Vagina (tissue), 2 donors: ENCODE measurements at places on chromosomes 12 and 14. TPM values are rescaled to one million over a fixed set of nuclear protein-coding genes. Genes with fewer than 3 reads are reported as not detected.
A peak's percentile ranks its signal among the peaks of the same experiment; 100 is the strongest.

- no peaks in the 10 kb centered on the region for H3K27me3 ChIP-seq
- H3K27ac ChIP-seq, result peak overlapping the region; percentile 15
- no peak for DNase-seq
Observed at GRCh38 chr14:74501135-74501614, 7.6 kb downstream of the ISCA2 start.

KRT5 gene
- 4,247 TPM for total RNA-seq

OTUB2 gene
- 1.7 TPM for total RNA-seq

DTX1 gene
- total RNA-seq, result 8.3 TPM

DNA sequence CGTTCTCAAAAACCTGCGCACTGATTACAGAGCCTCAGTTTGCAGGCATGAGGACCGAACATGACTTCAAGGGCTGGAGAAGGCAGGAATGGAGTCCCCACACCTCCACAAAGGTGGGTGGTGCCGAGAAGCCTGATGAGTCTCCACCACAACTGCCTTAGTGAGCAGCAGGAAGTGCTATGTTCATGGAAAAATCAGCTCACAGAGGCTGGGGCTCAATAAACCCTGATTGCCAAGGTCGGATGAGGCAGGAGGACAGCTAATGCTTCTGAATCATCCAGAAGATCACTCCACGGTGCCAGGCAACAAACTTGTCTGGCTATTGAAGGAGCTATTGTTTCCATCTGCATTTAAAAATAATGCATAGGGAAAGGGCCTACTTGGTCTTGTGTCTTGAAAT, 31.1 kb downstream of the APPL2 start:
- H3K4me1 ChIP-seq, result peaks cover 10% of the 10 kb centered on the region
- DNase-seq, result peak; percentile 85
- H3K4me3 ChIP-seq, result no peak overlapping the region
- H3K36me3 ChIP-seq, result peaks cover 78% of the 10 kb centered on the region
- peak overlapping the region; percentile 20 for H3K27ac ChIP-seq
- H3K27me3 ChIP-seq, result no peaks in the 10 kb centered on the region

GRCh38 chr12:94644141-94644979, 6.0 kb downstream of the TMCC3 start:
- no peak overlapping the region for H3K4me3 ChIP-seq
- peaks cover 14% of the 10 kb centered on the region for H3K4me1 ChIP-seq
- H3K36me3 ChIP-seq, result no peaks in the 10 kb centered on the region
- DNase-seq, result no peak

DNA sequence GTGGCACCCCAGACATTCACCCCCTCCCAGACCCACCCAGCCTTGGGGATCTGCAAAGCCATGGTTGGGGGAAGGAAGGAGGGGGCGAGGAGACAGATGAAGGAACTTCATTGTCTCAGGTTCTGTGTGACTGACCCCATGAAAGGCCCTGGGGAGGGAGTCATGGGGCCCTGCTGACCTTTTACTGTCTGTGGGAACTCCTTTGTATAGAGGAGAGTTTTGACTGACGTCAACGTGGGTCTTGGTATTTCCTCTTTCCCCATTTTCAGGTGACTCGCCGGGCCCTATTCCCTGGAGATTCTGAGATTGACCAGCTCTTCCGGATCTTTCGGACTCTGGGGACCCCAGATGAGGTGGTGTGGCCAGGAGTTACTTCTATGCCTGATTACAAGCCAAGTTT, 3.1 kb upstream of the RAB5B start:
- H3K36me3 ChIP-seq, result peaks cover 5% of the 10 kb centered on the region
- no peaks in the 10 kb centered on the region for H3K27me3 ChIP-seq
- DNase-seq, result no peak

ZDHHC22 gene
- not detected for total RNA-seq

PLCZ1 gene
- not detected for total RNA-seq

GZMB gene
- 2.2 TPM for total RNA-seq

- DNase-seq, result no peak
- peak overlapping the region; percentile 81 for H3K4me3 ChIP-seq
- no peaks in the 10 kb centered on the region for H3K27me3 ChIP-seq
- no peaks in the 10 kb centered on the region for H3K36me3 ChIP-seq
Observed at GRCh38 chr12:1593174-1594005, 991 bp downstream of the FBXL14 start.

GRCh38 chr14:30883508-30884294, 9.3 kb downstream of the COCH start:
- H3K4me3 ChIP-seq, result no peak overlapping the region
- H3K27me3 ChIP-seq, result no peaks in the 10 kb centered on the region
- no peaks in the 10 kb centered on the region for H3K36me3 ChIP-seq
- DNase-seq, result no peak
- no peak overlapping the region for H3K27ac ChIP-seq
